ENCODE measurements at places on chromosomes 11 and 22.
A peak's percentile ranks its signal among the peaks of the same experiment; 100 is the strongest.

GRCh38 chr11:16881074-16881709 is 133.0 kb downstream of the PLEKHA7 start:
- peak; percentile 81 for DNase-seq

- no peak for DNase-seq
These were observed 65.1 kb upstream of the CARD18 start for GRCh38 chr11:105204636-105205035.

- no peak for DNase-seq
These were observed 414.6 kb upstream of the LARGE1 start for GRCh38 chr22:34334893-34335292.

DNA sequence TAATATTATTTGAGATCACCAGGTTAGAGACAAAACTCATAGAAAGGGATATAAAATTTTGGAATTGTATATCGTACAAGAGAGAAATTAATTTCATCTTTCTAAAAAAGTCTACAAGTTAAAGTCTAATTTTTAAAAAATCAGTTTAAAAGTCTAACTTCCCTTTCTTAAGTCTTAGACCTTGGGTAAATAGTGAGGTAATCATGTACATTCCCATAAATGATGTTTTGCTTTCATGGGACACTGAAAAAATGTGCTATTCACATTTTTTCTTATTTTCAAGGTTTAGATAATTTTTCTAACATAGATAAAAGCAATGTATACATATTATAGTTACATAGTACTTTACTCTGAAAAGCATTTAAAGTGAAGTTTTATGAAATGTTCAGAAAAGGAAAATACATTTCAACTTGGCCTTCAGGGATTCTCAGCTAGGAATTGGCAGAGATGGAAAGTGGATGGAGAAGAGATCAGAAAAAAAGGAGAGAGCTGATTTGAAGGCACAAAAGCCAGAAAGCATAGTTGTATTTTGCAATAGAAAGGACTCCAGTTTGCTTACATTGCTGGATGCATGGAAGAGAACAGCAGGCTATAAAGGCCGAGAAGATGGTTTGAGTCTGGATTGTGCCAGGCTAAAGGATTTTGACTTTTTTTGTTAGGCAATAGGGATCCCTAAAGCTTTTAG is 194.0 kb downstream of the CASP12 start:
- DNase-seq: no peak

- no peak for DNase-seq
These were observed 201.3 kb upstream of the NTM start for GRCh38 chr11:131168839-131169713.
